CD4-positive, alpha-beta T cell treated with Interleukin-6 for 4 hours (primary cell): ENCODE measurements at places on chromosomes 7 and 10.

- DNase-seq, result no peak
Observed at GRCh38 chr10:48497780-48498770, 106.8 kb downstream of the ARHGAP22 start.

GRCh38 chr10:79487296-79488194 lies 24.8 kb upstream of the EIF5AL1 start:
- peak; percentile 36 for DNase-seq

DNA sequence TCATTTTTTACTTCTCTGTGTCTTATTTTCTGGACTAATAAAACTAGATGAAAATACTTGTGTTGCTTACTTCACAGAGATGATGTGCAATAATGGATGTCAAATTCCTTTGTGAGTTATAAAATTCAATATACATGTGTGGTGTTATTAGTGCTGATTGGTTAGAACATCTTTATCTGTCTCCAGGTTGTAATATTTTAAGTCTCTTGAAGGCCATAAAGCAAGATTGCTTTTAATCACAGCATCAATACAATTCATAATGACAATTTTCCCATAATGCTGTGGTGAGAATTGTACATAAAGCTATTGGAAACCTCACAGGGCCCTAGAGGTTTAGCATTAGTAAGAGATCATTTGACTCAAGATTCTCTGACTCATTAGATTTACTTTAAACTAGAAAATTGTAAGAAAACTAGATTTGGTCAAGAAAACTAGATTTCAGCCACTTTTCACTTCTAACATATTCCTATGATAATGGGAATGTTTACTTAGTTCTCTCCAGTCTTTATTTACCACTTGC lies 963.7 kb downstream of the REEP3 start:
- DNase-seq, result no peak

- no peak for DNase-seq
Observed at GRCh38 chr10:663831-664251, 25.6 kb downstream of the DIP2C start.

GRCh38 chr10:14836208-14836607 lies 1.6 kb downstream of the CDNF start:
- DNase-seq, result no peak

GRCh38 chr10:47029181-47030009 lies 118.2 kb downstream of the PTPN20 start:
- no peak for DNase-seq

GRCh38 chr7:47704936-47705335 lies 123.0 kb upstream of the TNS3 start:
- no peak for DNase-seq

DNA sequence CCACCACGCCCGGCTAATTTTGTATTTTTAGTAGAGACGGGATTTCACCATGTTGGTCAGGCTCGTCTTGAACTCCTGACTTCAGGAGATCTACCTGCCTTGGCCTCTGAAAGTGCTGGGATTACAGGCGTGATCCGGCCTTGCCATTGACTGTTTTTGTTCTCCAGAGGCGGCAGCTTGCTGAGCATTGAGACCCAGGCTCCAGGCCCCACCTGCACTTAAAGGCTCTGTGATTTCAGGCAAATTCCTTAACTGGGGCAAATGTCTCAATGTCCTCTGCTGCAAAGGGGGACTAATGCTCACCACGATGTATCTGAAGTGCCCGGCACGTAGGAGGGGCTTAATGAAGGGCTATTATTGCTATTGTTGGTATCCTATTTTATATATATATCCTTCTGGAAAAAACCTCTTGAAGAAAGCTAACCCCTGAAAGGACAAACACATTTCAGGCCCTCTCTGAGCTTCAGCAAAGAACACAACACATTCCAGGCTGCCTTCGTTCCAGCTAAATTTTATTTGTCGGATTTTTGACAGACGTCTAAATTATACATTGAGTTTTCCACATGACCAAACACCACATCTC lies 29.0 kb downstream of the TRIM8 start:
- no peak for DNase-seq

DNA sequence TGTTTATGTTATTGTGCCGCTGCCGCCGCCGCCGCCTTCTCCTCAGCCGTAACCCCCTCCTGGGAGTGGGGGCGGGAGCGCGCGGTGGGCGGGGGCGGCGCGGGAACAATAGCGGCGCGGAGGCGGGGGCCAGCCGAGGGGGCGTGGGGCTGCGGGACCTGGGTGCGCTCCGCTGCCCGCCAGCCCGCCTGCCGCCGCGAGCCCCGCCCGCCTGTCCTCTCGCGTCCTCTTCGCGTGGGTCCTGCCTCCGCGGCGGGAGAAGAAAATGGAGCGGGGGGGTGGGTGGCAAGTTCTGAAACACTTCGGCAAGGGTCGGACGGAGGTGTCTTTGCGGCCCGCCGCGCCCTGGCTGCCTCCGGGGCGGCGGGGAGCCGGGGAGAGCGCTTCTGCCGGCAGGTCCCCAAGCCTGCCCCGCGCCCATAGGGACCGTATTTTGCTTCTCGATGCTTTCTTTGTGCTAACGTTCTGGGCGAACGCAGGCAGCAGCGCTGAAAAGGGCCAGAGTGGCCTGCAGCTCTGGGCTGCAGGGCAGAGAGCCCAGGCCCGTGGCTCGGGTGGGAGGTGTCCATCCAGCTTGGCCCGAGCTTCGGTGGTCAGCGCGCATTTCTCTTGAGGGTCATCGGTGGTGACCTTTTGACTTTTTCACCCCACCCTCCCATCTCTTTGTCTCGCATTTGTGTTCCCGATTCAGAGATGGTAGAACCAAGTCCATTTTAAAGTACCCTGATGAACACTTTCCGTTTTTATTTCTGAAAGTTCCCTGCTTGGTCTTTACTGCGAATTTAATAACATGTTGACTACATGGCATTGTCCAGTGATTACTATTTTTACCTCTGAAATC lies 613 bp downstream of the MAPK8 start:
- peak; percentile 79 for DNase-seq

GRCh38 chr10:89182894-89183293 lies 24.2 kb downstream of the CH25H start:
- no peak for DNase-seq

DNA sequence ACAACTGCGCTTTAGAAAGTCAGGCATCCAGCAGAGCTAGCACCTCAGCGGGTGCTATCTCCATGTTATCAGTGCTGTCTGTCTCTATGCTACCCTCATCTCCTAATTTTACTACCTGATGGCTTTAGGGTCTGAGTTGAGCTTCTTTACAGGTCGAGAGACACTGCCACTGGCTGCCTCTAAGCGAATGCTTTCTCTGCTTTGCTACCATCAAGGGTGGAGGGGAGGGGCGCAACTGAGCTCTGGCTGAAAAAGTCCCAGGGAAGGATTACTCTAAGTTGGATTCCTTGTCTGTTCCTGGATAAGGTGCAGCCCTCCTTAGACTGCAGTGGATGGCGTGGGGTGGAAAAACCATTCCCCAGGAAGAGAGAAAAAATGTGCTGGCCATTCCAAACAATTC lies 105.7 kb downstream of the CDK14 start:
- DNase-seq, result no peak

DNA sequence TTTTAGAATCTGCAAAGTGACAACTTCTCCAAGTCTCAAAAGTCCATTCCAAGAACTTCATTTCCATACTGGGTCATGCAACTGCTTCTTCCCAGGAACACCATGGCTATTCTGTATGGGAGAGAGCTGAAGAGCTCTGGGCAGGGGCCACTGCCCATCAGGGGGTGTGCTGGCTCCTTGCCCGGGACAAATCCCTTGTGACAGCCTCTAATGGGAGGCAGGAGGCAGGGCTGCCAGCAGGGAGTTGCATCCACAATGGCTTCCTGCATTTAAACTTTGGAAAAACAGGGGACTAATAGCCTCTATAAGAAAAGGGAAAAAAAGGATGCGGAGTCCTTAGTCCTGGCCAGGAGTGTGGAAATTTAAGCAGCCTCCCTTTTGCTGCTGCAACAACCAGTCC lies 18.4 kb upstream of the FRMD4A start:
- DNase-seq, result no peak

GRCh38 chr10:72417971-72418370 lies 63.3 kb upstream of the DNAJB12 start:
- no peak for DNase-seq

DNA sequence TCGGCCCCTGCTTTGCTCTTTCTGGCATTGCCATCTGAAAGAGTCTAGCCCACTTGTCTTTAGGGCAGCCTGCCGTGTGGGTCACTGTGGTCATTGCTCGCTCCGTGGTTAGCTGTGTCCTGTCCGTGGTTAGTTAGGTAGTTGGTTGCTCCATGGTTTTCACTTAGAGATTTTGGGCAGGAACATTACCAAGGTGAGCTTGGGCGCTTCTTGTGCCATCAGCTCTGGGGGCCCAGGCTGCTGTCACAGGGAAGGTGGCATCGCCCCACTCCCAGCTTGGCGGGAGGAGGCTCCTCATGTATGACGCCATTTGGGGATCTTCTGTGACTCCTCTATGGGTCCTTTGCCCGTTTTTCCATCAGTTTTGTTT lies 53.1 kb downstream of the INPP5A start:
- no peak for DNase-seq

DNA sequence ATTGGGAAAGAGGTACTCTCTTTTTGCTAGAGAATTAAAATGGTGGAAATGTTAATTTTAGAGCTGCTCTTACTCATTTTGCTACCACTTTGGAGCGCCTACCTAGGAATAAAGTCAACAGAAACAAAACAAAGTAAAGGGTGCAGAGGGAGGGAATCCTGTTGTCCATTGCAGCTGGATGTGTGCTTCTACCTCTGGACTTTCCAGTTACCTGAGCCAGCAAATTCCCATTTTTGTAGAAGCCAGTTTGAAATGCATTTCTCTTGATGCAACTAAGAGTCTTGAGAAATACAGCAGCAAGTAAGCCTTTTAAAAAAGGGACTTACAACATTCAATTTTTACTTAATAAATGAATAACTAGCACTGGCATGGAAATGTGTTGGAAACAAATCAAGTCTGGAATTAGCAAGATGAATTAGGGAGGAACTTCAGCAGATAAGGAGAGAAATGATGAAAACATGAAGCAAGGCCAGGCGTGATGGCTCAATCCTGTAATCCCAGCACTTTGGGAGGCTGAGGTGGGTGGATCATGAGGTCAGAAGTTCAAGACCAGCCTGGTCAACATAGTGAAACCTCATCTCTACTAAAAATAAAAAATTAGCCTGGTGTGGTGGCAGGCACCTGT lies 113.5 kb upstream of the CTTNBP2 start:
- DNase-seq, result no peak

- no peak for DNase-seq
Observed at GRCh38 chr7:152395112-152395511, 40.7 kb downstream of the KMT2C start.

- no peak for DNase-seq
Observed at GRCh38 chr7:105744258-105744657, 132.1 kb downstream of the ATXN7L1 start.
